ENCODE measurements at places on chromosomes 4 and X.

GRCh38 chr4:95124906-95125504, 367.2 kb downstream of the BMPR1B start:
- DNase-seq = peak; percentile 36

DNA sequence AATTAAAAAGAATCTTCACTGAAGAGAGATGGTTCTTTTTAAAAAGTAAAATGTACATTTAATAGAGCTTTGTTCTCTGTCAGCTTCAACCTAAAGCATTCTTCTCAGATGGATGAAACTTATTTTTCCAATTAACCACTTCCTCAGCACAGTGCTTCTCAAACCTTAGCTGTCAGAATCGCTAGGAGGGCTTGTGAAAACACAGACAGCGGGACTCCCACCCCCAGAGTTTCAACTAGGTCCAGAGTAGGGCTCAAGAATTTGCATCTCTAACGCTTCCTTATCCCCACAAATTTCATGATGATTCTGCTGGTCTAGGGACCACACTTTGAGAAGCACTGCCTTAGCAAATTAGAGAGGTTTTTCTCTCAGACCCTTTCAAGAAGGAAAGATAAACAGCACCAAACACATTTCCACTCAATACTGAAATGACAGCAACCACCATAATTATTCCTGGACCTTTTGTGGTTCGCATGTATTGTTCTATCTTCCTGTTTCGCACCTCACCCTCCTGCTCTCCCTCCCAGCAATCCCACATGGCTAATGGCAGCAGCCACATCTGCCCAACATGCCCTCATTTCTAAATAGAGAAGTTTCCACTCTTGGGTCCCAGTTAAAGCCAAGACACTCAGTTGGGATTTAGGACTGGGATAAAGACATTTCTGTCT, 73.2 kb downstream of the ZNF827 start:
- no peak for DNase-seq

DNA sequence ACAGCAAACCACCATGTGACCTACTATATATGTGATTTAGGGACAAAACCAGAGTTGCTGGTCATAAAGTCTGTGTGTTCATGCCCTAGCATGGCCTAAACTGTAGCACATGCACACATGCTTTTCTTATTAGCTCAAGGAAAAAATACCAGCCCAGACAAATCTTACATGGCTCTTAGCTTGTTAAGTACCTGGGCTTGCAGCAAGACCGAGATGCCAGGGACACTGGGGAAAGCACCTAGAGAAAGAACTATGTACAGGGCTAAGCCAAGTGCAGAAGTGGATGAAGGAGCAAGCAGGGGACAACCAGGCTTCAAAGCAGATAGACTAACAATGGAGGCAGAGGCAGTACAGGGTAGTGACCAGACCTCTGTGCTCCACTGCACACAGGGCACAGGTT, 3.4 kb upstream of the GABRE start:
- DNase-seq = no peak

- no peak for DNase-seq
Measured at GRCh38 chr4:84481860-84482245, 17.2 kb downstream of the NKX6-1 start.

DNA sequence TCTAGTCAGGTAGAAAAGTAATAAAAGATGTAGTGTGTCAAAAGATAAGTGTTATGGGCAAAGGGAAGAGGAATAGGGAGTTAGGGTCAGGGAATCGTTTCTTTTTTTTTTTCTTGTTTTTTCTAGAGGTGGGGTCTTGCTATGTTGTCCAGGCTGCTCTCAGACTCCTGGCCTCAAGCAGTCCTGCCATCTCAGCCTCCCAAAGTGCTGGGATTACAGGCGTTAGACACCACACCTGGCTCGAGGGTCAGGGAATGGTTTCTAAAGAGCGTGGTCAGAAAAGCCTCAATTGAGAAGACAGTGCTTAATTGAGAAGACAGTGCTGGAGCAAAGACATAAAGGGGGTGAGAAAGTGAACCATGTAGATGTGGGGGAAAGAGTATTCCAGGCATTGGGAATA, 19.1 kb downstream of the SMARCAD1 start:
- DNase-seq = no peak

GRCh38 chr4:1870328-1870577, 940 bp upstream of the NSD2 start:
- no peak for DNase-seq

DNA sequence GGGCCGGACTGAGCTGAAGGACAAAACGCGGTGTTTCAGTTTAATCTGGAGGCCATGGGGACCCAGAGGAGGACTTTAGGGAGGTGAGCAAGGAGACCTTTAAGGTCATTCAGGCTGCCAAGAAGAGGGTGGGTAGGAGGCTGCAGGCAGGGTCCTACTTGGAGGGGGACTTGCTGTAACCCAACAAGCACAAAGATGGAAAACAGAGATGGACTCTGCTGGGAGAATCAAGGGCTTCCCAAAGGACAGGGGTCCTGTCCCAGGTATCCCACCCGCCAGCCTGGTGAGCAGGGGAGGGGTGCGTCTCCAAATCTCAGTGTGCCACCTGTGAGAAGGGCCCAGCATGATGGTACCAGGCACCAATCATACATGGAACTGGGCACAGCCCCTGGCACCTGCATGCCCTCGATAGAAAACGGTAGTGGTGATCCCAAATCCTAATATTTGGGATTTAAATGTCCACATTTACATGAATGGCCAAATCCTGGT, 3.9 kb upstream of the HAUS3 start:
- DNase-seq = no peak

DNA sequence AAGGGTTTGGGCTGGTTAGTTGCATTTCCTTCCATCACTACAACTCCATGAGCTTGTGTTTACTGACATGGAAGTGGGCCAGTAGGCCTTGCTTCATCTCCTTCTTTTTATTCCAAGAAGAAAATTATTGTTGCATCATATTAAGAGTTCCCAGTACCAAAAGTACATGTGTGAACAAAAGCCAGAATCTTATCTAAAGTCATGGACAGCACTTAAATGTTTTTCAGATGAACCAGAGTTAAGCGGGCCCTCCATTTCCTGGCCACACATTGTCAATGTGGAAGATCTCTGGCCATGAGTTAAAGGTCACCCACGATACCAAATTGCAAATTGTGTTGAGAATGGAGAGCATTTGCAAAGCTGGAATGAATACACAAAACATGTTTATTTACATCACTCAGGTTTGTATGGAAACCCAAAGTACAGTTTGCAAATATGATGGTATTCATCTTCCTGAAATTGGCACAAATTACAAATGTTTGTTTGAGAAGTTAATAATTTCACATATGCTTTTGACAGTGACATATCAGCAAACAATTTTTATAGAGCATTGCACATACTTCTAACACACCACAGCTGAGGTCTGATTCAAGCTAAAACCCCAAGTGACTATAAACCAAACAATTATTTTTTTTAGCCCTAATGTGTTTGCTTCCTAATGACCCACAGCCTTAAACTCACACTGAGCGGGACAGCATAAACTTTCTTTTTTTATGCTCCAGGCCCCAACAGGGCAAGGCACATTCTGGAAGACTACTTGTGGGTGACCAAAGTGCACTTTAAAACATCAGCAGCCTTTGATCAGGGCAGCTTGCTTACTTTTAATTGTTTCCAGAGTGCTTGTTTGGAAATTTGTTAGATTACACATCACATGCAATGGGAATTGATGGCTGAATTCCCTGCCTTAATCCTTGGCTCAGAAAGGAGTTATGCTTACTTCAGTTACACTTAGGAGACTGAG, 502.9 kb upstream of the SLIT2 start:
- DNase-seq = peak; percentile 82

DNA sequence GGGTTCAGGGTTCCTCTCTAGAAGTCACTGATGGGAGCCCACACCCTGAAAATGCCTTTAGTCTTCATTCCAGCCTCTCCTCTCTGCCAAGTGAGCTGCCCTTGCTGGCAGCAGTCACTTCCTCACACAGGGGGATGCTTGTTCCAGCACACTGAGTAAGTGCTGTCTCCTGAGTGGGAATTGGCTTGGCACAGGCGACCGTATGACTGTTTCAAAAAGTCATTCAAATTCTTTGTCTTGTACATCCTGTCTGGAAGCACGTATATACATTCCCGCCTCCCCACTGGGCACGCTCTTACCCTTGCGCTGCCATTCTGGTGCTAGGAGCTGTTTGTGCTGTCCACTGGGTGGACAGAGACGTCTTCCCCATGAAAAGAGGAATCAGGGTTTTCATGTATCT, 40.2 kb upstream of the CD99 start:
- DNase-seq = no peak

GRCh38 chr4:1834047-1834775, 21.7 kb downstream of the LETM1 start:
- no peak for DNase-seq

GRCh38 chr4:20723019-20723418, 22.8 kb downstream of the PACRGL start:
- no peak for DNase-seq

GRCh38 chr4:38324861-38325628, 339.0 kb upstream of the KLF3 start:
- no peak for DNase-seq

Measured in forelimb muscle (tissue), 1 donor.